GM23338 (cell line): ENCODE measurements at places on chromosomes 1 and 21.

DNA sequence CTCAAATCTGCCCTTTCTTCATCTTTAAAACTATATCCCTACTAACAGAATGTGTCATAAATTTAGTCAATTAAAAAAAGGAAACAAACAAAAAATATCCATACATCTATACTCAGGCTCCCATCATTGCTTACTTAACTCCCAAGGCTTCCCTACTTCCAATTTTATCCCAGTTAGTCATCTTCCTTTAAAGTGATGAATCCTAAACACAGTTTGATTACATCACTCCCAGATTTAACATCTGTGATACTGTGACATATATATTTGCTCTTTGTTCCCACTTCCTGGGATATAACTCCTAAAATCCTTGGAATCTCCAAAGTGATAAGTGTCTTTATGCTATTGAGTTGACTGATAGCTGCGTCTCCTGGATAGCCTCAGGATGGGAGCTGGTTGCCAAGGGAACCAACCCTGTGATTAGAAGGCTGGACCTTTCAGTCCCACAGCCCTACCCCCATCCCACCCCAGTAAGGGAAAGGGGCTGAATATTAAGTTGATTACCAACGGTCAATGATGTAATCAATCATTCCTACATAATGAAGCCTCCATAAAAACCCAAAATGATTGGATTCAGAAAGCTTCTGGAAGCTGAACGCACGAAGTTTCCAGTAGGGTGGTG is 21.6 kb downstream of the GLMN start:
- H3K27me3 ChIP-seq = no peaks in the 10 kb centered on the region
- H3K27ac ChIP-seq = no peak overlapping the region
- no peaks in the 10 kb centered on the region for H3K4me1 ChIP-seq
- H3K4me3 ChIP-seq = no peak overlapping the region

DNA sequence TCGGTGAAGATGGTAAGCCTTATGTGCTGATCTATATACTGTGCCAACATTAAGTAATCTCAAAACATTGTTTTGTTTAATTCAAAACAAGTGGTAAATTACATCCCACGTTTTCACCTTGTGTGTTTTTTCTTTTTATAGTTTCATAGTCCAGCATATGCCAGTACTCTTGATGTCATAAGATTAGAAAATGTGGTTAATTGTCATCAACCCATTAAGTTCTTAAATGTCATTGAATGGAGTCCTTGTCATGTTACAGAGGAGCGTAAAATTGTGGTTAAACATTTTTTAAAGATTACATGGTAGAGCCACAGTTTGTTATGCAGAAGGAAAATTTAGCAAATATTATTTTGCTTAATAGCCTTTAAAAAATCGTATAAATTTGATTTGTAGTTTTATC is 93.1 kb downstream of the FNBP1L start:
- H3K27ac ChIP-seq = no peak overlapping the region
- no peak overlapping the region for H3K4me3 ChIP-seq
- H3K36me3 ChIP-seq = peaks cover 4% of the 10 kb centered on the region; the same call in 1 of the 2 replicates
- H3K27me3 ChIP-seq = no peaks in the 10 kb centered on the region
- peaks cover 16% of the 10 kb centered on the region; the same call in 1 of the 2 replicates for H3K4me1 ChIP-seq

DNA sequence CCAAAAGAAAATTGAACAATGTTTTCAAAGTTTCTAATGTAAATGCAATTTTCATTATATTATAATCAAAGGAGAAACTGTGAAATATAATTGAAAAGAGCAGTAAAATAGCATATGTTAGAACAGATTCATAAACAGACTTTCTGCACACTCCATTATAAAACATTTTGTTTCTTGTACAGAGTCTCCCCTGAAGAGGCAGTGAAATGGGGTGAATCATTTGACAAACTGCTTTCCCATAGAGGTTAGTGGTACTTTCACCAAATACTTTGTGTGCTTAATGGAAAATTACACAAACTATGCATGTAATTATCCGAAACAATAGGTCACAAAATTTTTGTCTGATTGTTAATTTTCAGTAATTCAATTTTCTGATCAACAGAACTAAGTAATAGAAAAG is 1.9 kb downstream of the RGS18 start:
- H3K36me3 ChIP-seq = no peaks in the 10 kb centered on the region
- H3K27me3 ChIP-seq = no peaks in the 10 kb centered on the region
- no peaks in the 10 kb centered on the region for H3K4me1 ChIP-seq
- H3K4me3 ChIP-seq = no peak overlapping the region
- no peak overlapping the region for H3K27ac ChIP-seq
- DNase-seq = no peak

GRCh38 chr1:40736085-40736531 is 44.6 kb downstream of the NFYC start:
- H3K36me3 ChIP-seq = peaks cover 22% of the 10 kb centered on the region
- H3K27ac ChIP-seq = no peak overlapping the region
- no peak overlapping the region for H3K4me3 ChIP-seq
- no peak for DNase-seq
- no peaks in the 10 kb centered on the region for H3K27me3 ChIP-seq
- peaks cover 22% of the 10 kb centered on the region for H3K4me1 ChIP-seq

- no peak overlapping the region for H3K27ac ChIP-seq
- H3K4me1 ChIP-seq = no peaks in the 10 kb centered on the region
- H3K27me3 ChIP-seq = no peaks in the 10 kb centered on the region
- no peak for DNase-seq
- no peaks in the 10 kb centered on the region for H3K36me3 ChIP-seq
These were observed 25.6 kb upstream of the PRDM2 start for GRCh38 chr1:13674377-13674776.

- H3K4me1 ChIP-seq = peaks cover 27% of the 10 kb centered on the region
- DNase-seq = peak; percentile 33
- no peaks in the 10 kb centered on the region for H3K36me3 ChIP-seq
- H3K27me3 ChIP-seq = no peaks in the 10 kb centered on the region
- H3K27ac ChIP-seq = peak overlapping the region; percentile 72; the same call in 1 of the 2 replicates
These were observed 79.6 kb upstream of the AK4 start for GRCh38 chr1:65068202-65069010.

DNA sequence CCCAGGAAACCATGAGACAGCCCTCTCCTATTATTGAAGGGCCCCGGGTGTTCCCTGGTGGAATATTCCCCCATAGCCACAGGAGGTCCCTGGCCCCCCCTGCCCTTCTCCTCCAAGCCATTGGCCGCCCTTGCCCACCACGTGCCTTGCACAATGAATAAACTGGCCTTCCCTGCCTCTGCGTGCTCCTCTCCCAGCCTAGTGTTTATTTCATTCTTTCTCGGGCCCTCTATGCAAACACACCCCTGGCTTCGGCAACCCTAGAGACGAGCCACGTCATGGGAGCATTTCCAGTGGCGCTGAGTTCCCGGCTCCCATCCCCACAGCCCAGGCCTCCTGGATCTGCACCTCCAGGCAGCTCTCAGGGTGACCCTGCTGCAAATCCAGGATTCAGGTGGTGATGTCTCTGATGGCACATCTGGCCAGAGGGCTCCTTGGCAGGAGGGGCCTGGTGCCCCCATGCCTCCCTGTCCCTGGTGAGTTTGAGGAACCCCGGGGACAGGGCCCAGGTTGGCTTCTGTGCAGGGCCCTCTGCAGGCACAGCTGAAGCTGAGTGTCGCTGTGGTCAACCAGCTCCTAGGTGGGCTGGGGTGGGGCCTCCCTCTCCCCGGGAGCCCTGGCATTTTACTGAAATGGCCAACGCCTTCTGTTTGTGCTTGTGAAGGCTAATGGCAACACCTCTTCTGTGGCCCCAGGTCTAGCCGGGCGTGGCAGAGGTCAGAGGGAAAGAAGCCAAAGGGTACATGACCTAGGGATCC is 6.2 kb downstream of the KRTAP10-12 start:
- H3K36me3 ChIP-seq = no peaks in the 10 kb centered on the region
- H3K4me3 ChIP-seq = no peak overlapping the region; the same call in 1 of the 2 replicates
- no peak overlapping the region for H3K27ac ChIP-seq
- DNase-seq = no peak
- peaks cover 45% of the 10 kb centered on the region for H3K4me1 ChIP-seq

DNA sequence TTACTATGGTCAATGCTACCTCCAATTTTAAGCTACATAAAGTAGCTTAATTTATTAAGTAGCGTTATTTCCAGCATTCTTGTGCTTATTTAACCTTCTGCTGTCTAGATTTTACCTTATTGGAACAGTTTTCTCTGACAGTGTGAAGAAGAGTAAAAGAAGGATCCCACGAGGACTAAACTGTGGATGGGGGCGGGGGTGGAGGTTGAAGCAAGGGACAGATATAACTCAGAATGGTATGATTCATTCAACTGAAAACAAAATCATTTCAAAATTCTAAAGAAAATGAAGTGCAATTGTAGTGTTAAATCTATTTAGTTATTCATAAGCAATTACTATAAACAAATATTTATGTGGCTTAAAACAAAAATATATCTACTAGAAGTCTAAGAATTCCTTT is 11.5 kb upstream of the VAV3 start:
- H3K27ac ChIP-seq = no peak overlapping the region
- no peak for DNase-seq
- H3K36me3 ChIP-seq = no peaks in the 10 kb centered on the region

- no peak for DNase-seq
- H3K27ac ChIP-seq = no peak overlapping the region
- H3K4me3 ChIP-seq = no peak overlapping the region
- no peaks in the 10 kb centered on the region for H3K36me3 ChIP-seq
- H3K27me3 ChIP-seq = peaks cover 19% of the 10 kb centered on the region
These were observed 5.3 kb upstream of the MOB3C start for GRCh38 chr1:46621930-46622329.

- H3K27ac ChIP-seq = no peak overlapping the region
- H3K36me3 ChIP-seq = no peaks in the 10 kb centered on the region
- no peak overlapping the region for H3K4me3 ChIP-seq
- no peaks in the 10 kb centered on the region for H3K4me1 ChIP-seq
- no peaks in the 10 kb centered on the region for H3K27me3 ChIP-seq
- DNase-seq = no peak
These were observed 8.3 kb downstream of the TGFBR3 start for GRCh38 chr1:91877574-91878208.

DNA sequence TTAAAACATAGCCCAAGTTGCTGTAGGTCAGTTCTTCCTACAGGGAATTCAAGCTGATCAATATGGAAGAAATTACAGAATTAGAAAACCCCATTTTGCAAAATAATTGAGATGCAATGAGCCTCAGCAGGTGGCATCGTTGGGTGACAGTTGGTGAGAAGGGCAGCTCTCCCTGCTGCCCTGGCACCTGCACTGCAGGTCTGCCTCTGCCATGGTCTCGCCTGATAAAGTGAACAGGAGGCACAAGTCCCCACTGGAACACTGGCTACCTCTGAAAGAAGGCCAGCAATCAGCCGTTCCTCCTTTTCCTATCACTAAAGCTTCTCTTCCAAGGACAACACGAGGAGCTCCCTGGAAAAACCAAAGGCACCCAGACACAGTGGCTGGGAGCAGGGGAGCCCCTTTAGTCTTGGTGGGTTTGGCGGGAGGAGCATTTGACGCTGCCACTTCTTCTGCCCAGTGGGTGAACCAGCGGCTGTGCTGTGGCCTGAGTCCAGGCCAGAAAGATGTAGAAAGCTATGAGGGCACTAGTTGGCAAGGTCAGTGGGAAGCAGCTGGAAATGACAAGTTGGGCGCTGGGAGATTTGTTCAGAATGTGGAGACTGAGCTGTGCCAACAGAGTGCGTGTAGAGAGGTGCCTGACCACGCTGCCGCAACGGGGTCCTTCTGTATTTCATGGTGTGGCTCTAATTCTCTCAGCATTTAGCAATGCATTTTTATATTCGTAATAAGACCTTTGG is 93.1 kb downstream of the RIPK4 start:
- no peaks in the 10 kb centered on the region for H3K27me3 ChIP-seq
- no peak for DNase-seq
- no peak overlapping the region for H3K27ac ChIP-seq
- no peaks in the 10 kb centered on the region for H3K36me3 ChIP-seq

DNA sequence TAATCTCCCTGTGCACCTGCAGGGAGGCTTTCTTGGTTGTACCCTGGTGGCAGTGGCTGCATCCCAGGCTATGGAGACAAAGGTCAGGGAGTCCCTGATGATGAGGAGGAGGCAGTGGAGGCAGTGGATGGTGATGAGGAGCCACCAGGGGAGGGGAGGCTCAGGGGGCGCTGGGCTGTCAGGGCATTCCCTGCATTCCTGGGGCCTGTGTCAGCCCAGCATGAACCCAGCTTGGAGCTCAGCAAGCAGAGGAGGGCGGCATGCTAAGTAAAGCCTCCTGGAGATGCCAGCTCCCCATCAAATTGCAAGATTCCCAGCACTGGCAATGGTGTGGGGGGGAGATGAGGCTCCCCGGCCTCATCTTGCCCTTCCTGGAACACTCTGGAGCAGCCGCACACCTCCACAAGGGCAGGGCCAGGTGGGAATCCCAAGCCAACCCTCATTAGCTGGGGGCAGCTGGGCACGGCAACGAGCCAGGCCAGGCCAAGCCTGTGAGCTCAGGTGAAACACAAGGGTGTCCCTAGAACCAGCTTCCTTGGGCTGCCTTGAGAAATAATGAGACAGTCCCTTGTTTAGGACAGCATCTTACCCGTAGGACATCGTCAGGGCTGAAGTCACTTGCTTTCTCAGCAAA is 469.5 kb downstream of the MATN1 start:
- H3K27me3 ChIP-seq = no peaks in the 10 kb centered on the region
- DNase-seq = peak; percentile 27
- no peaks in the 10 kb centered on the region for H3K36me3 ChIP-seq
- no peak overlapping the region for H3K27ac ChIP-seq
- no peaks in the 10 kb centered on the region for H3K4me1 ChIP-seq

GRCh38 chr1:1212780-1213344 is 1.1 kb downstream of the TNFRSF4 start:
- peaks cover 4% of the 10 kb centered on the region; the same call in 1 of the 2 replicates for H3K36me3 ChIP-seq
- DNase-seq = no peak
- no peak overlapping the region for H3K4me3 ChIP-seq
- no peak overlapping the region for H3K27ac ChIP-seq

GRCh38 chr1:161484613-161485012 is 20.6 kb upstream of the FCGR2A start:
- 0 out of 2 replicates have a peak, but pooled peaks cover 6% of the 10 kb centered on the region for H3K4me1 ChIP-seq
- DNase-seq = peak; percentile 21
- H3K27ac ChIP-seq = no peak overlapping the region
- no peak overlapping the region for H3K4me3 ChIP-seq
- no peaks in the 10 kb centered on the region for H3K36me3 ChIP-seq

GRCh38 chr1:100387209-100387608 is 34.9 kb downstream of the CDC14A start:
- H3K27ac ChIP-seq = no peak overlapping the region
- no peak overlapping the region for H3K4me3 ChIP-seq
- H3K36me3 ChIP-seq = no peaks in the 10 kb centered on the region
- H3K27me3 ChIP-seq = no peaks in the 10 kb centered on the region
- H3K4me1 ChIP-seq = peaks cover 15% of the 10 kb centered on the region

GRCh38 chr1:107824946-107825345 is 140.0 kb downstream of the VAV3 start:
- no peak overlapping the region for H3K4me3 ChIP-seq
- peaks cover 16% of the 10 kb centered on the region for H3K4me1 ChIP-seq
- no peaks in the 10 kb centered on the region for H3K27me3 ChIP-seq
